ENCODE measurements at places on chromosomes 6 and 20.

- DNase-seq = no peak
These were observed 242.4 kb downstream of the ALDH8A1 start for GRCh38 chr6:134707342-134708031.

- DNase-seq = no peak
These were observed 367.2 kb downstream of the EPM2A start for GRCh38 chr6:145368075-145368474.

DNA sequence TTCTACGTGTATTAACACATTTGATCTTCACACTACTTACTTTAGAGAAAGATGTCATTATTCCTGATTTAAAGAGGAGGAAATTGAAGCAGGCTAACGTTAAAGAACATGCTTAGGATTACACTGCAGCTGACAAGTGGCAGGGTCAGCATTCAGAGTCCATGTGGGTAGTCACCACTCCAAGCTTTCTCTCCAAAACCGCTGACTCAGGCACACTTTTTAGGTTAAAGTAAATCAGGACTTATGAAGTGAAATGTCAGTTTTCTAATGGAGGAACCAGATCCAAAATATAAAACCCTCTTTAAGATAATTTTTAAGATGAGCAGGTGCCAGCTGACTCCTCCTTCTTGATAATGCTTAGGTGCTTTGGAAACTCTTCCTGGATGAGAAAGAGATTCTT, 75.4 kb downstream of the HTR1E start:
- DNase-seq = no peak

GRCh38 chr6:137856138-137856898, 10.7 kb upstream of the TNFAIP3 start:
- DNase-seq = peak; percentile 59

GRCh38 chr6:90720404-90720803, 133.5 kb upstream of the MAP3K7 start:
- no peak for DNase-seq

- no peak for DNase-seq
These were observed 29.1 kb upstream of the ZC3H12D start for GRCh38 chr6:149513915-149514314.
